ENCODE measurements at places on chromosomes 2 and 18.
A peak's percentile ranks its signal among the peaks of the same experiment; 100 is the strongest.

GRCh38 chr18:54209471-54210180 lies 14.8 kb downstream of the MBD2 start:
- no peak for DNase-seq

DNA sequence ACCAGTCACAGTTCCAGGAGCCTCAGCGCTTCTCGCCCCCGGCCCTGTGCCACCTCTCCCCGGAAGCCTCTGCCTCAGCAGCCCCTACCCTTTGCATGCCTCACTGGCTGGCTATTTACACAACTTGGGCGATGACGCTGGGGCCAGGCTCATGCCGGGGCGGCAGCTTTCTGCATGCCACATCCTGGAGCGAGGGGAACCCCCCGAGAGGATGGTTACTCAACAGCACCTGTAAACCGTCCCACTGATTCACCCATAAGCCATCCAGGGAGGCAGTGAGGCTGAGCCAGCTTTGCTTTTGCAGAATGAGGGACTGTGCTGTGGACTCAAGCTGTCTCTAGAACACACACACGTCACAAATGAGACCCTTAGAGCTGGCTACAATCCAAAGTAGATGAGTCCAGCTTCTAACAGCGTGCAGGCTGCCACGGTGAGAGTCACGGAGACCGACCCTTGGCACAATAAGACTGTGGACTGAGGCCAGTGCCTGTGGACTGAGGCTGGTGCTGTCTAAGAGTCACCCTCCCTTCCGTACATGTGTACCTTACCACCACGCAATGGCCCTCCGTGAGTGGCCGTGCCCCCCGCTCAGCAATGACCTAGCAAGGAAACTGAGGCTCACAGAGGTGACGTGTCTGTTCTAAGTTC lies 45.6 kb upstream of the ODC1 start:
- peak; percentile 79 for DNase-seq

GRCh38 chr2:169348321-169349024 lies 13.9 kb downstream of the LRP2 start:
- DNase-seq: no peak

DNA sequence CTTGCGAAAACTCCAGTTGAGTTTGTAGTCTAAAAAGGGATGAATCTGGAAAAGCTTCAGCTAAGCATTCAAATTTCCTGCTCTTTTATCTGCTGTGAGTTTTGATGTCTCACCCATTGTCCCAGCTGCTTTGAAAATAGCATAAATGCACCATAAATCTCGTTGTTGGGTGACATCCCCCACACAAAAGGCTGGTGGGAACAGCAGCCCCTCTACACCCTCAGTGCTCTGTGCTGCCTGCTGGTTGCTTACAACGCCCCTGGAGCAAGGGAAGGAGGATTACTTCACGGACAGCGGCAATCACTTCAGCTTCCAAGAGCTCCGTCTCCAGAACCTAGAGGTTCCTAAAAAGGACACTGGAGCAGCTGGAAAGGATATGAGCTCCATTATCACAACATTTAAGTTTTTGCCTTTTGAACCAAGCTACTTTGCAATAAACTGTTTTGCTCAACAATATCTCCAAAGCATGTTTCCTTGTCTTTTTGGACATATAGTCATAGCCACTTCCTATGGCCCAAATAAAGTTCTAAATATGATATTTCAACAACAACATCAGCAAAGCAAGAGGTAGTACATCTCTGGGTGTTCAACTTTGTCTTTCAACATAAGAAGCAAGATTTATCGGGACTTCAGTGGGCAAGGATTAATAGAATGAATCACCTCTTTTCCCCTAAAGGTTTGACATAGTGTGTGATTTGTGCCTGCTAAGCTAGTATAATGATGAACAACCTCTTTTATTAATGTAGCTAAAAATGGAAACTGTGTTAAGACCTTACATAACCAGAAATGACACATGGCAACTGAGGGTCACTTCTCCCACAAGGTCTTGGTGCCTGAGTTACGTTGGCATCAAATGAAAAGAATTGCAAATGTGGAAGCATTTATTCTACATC lies 413.5 kb downstream of the TXNL1 start:
- no peak for DNase-seq

DNA sequence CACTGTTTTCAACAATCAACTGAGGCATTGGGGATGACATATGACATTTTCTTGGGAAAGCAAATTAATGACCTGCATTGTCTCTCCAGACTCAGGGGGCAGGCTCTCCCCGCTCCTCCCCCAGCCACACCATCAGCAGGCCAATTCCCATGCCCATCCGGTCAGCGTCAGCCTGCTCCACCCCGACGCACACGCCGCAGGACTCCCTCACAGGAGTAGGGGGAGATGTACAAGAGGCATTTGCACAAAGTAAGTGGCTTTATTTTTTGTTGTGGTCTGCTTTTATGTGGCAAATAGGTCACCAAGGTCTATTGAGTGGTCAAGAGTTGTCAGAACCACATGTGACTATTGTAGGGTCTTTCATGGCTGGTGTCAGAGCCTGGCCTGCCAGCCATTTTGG lies 165.1 kb downstream of the DTNA start:
- DNase-seq: no peak

All from mucosa of descending colon (tissue), 3 donors.